ENCODE measurements at places on chromosomes 1 and 21.

DNA sequence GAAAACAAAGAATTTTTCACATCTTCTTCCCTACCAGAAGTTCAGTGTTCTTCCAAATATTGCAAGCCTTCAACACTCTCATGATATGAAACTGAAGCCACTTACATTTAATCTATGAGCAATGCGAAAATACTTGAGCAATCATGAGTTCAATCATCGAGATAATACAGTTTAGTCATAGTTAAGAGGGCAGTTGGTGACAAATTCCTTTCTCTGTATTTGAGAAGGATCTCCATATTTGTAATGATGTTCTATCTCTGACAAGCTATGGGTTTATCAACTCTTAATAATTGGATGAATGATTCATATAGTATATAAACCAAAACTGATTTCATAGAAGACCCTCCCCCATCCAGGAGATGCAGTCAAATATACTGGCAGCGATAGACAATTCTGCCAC lies 29.7 kb upstream of the PYHIN1 start:
- no peak for DNase-seq

DNA sequence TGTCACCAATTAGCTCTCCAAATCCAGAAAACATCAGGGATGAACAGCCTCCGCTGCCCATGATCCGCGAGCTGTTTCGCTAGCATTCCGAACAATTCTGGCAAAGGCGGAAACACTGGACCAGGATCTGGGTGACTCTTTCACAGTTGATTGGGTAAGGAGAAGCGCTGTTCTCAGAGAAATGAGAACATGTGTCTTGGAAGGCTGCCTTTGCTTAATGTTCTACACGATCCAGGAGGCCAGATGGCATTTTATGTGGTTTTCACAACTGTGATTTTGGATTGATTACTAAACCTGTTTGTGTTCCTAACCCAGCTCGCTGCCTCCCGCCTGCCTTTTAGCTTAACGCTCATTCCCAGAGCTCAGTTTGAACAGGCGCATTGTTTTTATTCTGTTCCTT lies 144.0 kb downstream of the KIF26B start:
- no peak for DNase-seq

- peak; percentile 53 for DNase-seq
Measured at GRCh38 chr1:167630568-167631385, 745 bp downstream of the RCSD1 start.

- DNase-seq, result no peak
Measured at GRCh38 chr1:40699787-40700186, 8.3 kb downstream of the NFYC start.

DNA sequence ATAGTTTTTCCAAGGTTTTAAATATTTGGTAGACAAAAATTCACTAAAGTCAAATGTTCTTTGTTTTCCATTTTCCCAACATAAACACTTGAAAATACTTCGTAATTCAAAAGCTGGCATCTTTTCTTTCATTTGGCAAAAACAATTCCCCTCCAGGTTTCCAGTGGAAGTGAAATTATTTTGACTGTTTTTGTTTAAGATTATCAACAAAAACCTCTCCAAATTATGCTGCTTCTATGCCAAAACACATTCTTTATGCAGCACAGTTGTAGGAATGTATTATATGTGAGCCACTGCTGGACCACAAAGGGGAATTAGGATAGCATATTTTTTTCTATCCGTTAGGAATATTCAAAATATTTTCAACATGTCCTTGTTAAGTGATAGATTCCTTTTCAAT lies 44.1 kb downstream of the SLC5A9 start:
- DNase-seq, result no peak

DNA sequence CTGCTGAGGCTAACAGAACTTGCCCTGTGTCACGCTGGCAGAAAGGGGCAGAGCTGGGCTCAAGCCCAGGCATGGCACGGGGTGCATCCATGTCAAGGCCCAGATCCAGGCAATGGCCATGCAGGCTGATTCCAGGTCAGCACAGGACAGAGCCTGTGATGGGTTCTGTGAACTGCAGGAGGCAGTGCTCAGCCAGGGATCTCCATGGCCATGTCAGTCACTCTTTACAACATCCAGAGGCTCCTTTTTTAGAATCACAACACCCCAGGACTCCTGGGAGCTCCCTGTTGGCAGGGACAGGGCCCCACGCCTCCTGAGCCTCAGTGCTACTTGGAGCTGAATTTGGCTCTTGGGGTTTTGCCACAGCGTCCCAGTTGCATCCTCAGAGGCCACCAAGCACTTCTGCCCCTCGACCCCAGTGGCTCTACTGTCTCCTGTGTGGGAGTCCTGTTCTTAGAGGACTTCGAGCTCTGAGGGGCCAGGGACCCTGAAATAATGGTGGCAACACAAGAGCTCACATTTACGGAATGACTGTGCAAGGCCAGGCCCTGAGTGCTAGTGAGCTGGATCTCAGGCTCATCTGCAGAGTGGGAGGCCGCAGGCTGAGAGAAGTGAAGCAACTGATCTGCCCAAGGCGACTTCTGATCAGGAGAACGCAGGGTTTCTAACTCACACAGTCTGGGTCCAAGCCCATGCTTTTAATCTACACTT lies 211.5 kb downstream of the TRABD2B start:
- peak; percentile 6 for DNase-seq

DNA sequence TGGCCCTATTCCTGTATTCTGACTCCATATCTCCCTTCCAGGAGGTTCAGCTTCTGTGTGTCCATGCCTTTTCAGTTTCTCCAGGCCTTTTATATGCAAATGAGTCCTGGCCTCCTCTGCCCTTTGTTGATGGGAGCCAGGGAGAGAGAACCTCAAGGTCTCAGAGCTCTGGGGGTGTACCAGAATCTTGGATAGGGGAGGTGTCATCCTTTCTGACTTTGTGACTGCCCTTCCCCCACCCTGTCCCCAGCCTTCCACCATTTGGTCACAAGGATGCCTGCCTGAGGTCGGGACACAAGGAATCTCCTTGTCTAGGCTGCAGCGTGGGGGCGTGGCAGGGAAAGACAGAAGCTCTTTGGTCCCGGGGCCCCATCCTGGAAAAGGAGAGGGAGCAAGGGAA lies 18.6 kb downstream of the LURAP1 start:
- no peak for DNase-seq

DNA sequence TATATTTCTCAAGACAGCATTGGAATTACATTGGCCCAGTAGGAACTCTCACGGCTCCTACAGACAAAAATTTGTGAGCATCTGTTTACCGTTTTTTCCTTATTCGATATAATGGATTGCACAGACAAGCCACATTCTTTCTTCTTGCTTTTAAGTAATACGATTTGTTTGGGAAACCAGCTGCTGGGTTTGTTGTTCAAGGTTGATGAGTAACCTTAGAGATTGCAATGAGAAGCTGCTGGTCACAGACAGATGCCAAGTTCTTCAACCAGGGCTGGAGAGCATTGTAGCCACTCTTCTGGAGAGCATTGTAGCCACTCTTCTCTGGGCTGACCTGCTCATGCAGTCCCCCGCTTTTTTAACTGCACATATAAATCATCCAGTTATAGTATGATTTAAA lies 1.4 kb upstream of the MIA3 start:
- DNase-seq, result no peak

DNA sequence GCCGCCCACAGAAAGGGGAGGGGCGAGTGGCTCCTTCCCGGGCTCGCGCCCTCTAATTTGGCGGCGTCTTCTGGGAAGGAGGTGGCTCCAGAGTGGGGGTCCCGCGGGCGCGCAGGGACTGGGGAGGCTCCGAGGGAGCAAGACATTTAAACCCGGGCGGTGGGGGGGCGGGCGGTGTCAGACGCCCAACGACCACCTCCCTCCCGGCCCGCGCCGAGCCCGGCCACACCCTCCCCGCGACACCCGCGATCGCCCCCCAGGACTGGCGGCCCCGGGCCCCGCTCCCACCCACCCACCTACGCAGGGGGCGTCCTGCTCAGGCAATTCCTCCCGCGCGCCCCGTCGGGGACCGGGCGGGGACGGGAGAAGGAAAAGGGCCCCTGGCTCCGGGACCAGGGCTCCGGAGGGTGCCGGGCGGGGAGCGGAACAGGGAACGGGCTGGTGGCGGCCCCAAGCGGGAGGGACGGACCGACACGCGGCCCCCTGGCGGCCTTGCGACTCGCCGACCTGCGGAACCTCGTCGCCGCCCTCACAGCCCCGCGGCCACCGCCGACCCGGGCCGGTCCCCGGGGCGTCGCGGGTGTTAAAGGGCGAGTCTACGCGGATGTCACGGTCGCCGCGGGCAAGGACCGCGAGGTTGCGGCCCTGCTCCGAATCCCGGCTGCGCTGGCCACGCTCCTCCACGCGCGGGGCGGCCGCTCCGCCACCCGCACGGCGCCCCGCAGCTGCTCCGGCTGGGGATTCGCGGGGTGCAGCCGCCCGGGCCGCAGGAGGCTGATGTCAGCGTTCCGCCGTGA lies 94.0 kb upstream of the FMN2 start:
- DNase-seq, result no peak

DNA sequence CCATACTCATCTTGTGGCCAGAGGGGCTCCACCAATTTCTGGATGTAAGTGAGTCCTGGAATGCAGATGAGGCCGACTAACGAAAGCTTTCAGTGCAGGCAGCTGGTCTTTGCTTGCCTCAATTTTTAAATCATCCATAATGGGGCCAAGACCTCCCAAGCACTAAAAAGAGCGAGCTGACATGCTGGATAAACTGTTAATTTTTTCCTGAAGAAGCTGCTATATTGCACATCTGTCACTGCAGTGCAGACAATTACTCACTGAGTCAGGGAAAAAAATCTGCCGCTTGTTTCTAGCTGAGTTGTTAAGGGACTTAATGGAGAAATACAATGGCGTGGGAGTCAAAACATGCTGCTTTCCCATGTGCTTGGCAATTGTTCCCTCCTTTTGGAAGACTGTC lies 205.5 kb downstream of the GPATCH2 start:
- DNase-seq, result no peak

DNA sequence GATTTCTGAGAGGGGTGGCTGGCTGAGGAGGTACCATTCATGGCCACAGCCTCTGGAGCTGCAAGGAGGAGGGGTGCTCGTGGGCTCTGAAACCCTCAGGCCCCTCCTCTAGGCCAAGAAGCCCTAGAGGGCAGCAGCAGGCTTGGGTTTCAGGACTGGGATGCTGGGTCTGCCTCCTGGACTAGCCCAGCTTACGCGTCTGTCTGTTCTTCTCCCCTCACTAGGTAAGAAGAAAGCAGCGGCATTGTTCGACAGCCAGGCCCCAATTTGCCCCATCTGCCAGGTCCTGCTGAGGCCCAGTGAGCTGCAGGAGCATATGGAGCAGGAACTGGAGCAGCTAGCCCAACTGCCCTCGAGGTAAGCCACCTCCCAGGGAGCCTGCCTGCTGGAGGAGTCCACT lies 60.3 kb downstream of the TMEM53 start:
- no peak for DNase-seq

- DNase-seq, result peak; percentile 36
Measured at GRCh38 chr1:8903410-8903809, 24.9 kb upstream of the ENO1 start.

DNA sequence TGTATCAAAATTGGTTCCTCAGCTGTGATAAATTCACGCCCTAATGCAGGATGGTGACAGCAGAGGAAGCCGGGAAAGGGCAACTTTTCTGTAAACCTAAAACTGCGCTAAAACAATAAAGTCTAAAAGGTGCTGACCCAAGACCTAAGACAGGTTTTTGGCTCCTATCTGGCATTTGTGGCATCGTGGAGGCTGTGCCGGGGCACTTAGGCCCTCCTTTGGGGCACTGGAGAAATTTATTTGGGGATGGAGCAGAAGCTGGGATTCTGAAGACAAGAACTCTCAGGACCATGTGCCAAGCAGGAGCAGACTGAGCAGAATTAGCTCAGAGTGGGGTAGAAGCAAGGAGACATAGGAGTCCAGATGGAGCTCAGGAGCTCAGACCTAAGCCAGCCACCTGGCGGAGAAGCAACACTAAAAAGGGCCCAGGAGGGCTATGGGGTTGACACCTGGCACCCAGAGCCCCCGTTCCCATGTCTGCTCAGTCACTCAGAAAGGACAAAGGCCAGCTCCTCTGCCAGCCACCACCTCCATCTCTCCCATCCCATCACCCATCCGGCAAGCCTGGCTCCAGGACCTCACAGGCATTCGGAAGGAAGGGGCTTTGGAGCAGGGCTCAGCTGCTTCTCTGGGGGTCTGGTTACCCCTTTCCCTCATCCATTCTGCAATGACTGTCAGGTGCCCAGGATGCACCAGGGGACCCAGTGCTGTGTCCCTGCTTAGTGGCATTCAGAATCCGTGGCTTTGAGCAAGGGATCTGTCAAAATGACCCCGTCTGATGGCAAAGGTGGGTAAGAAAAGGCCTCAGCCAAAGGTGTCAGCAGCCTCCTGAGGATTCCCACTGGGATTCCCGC lies 347.7 kb downstream of the NPHP4 start:
- no peak for DNase-seq

DNA sequence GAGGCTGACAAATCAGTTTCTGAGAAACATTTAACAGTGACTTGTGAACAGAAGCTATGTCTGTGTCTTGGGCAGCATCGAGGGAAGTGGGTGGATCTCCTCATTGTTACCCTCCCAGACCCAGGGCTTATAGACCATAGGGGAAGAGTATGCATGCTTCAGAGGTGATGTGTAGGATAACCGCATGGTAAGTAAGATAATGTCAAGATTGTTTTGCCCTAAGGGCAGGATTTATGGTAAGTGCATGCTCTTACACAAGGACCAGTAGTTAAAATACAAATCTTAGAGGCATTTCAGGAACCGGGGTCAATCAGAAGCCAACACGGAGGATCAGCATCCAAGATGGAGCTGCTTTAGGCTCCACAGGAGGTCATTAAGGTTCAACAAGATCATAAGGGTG lies 7.7 kb upstream of the PRMT2 start:
- no peak for DNase-seq

DNA sequence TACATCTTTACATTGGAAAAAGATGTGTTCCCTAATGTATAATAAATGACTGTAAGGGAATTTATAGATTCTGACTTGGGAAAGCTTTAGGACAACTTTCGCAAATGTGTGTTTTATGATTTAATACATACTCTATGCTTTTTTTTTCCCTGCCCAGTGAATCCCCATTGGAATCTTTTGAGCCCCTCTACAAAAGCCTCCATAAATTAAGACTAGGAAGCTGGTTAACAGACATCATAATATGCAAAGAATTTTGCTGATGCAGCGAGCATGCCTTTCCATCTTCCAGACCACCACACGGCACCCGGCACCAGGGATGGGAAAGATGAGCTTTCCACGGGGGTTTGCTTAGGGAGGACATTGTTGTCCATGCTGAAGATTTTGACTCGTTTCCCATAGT lies 156.1 kb upstream of the IVNS1ABP start:
- DNase-seq, result no peak

DNA sequence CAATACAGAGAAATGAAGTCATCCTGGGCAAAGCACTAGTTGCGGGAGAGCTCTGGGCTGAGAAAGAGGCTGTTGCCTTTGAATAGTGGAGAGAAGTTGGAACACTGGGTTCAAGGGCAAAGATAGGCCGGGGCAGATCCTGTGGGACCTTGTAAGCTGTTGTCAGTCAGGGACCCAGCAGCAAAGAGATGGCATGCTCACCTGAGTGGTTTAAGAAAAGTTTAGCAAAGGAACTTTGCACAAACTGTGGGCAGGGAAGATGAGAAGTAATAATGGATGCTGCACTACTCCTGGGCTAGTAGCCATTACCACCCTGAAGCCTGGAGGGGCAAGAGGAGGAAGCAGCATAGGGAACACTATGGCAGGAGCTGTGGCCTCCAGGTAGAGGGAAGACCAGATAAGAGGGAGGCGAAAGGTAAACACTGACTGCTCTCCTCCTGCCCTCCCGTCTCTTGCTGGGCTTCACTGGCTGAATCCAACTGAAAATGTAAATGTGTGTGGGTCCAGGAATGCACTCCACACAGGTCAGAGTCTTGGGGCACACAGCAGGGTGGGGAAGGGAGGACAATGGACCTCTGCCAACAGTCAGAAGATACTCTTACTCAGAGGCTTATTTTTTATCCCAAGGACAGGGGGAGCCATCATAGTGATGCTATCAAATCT lies 129.2 kb downstream of the PLPP3 start:
- DNase-seq, result no peak

- no peak for DNase-seq
Measured at GRCh38 chr1:228311091-228311490, 95.5 kb downstream of the TRIM11 start.

All from NB4 (cell line).